ENCODE measurements at places on chromosomes 4 and X. TPM values are rescaled to one million over a fixed set of nuclear protein-coding genes. Genes with fewer than 3 reads are reported as not detected.

GAGE13 gene
- not detected for total RNA-seq

IGSF1 gene
- 0.23 TPM for total RNA-seq

XK gene
- total RNA-seq = 0.31 TPM

MAGEA9B gene
- total RNA-seq = not detected

H2BW2 gene
- not detected for total RNA-seq

HSD17B13 gene
- total RNA-seq = 0.07 TPM

PASD1 gene
- total RNA-seq = not detected

KCND1 gene
- total RNA-seq = 1.1 TPM
